CD4-positive, alpha-beta T cell treated with Interferon gamma for 1 hour (primary cell): ENCODE measurements at places on chromosomes 2 and 18.
A peak's percentile ranks its signal among the peaks of the same experiment; 100 is the strongest.

DNA sequence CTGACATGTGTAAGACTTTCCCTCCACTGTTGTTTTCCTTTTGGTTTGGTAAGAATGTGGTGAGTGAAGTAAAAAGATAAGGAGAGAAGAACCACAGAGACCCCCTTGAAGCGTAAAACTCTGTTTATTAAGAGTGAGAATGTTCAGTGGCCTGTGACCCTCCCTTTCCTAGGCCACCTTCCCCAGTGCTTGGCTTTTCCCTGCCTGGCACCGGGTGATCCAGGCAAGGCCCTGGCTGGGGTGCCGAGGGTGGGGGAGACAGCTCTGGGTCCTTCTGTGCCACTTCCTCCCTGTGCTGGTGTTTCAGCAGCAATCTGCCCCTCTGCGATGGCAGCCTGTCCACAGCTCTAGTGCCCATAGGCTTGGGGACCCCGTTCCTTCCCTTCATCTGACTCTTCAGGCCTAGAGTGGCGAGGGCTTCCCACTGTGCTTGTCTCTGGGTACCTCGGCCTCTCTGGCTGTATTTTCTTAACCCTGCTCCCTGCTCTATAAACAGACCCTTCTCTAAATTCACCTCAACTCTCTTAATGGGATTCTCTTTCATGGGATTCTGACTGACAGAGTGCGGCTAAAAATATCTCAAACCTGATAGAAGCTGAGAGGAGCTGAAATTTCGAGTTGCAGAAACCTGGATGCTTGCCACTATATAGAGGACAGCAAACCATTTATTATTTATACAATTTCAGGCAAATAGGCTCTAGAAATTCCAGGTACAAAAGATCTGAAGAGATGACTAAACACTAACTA lies 461.0 kb downstream of the DLGAP1 start:
- DNase-seq, result no peak

- no peak for DNase-seq
Measured at GRCh38 chr18:69480460-69480859, 79.8 kb downstream of the DOK6 start.

DNA sequence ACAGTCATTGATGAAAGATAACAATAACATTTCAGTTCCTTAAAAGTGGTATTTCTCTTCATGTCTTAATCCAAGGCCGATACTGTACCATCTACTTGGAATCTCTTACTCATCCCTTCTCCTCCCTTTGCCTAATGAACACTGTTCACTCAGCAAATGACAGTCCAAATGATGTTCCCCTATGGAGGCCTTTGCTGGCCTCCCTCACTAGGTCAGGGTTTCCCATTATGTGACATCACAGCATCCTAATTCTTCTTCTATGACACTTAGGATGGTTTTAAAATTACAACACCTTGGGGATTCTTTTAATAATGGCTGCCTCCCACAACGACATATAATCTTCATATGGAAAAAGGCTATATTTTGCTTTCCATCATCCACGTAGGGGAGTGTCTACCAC lies 747.7 kb downstream of the NRXN1 start:
- DNase-seq, result no peak

GRCh38 chr18:79523206-79523735 lies 127.5 kb downstream of the NFATC1 start:
- peak; percentile 44 for DNase-seq

DNA sequence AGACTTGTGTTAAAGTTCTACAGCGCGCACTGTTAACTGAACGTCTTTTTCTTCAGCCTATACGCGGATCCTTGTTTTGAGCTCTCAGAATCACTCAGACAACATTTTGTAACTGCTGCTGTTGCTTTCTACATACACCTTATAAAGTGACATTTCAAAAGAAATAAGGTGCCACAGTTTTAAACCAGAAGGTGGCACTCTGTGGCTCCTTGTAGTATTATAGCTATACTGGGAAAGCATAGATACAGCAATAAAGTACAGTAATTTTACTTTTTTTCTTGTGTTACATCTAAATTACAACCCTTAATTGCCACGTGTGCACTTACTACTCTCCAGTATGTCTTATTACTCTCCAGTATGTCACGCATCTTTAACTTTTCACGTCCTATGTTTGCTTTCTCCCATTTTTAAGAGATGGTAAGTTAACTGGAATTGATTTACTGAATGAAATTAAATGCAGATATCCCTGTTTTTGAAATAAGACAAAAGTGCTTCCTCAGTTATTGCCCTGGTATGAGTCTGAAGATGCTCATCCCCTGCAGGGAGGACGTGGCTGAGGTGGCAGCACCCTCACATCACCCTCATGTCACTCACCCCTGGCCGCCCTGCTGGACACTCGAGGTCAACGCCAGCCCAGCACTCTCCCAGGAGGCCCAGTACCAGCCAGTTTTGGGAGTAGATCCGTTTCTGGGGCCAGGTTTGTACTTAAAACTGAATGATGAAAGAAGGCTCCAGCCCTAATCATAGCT lies 37.8 kb downstream of the GORASP2 start:
- no peak for DNase-seq

DNA sequence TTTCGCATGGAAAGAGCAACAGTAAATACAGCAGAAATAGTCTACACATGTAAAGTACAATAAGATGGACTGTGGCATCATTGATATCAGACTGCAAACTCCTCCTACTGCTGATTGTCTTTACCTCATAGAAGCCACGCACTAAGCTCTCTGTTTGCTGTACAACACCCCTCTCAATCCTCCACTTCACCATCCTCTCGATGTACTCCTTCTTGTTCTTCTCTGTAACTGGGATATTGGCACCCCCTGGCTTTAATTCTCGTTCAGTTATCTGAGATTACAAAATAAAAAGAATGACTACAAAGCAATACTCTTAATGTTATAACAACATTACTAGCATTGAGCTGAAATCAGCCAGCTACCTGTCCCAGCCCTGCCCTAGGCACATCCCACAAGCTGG lies 49.3 kb upstream of the STK17B start:
- DNase-seq, result no peak
